Erythroblast (primary cell): ENCODE measurements at places on chromosomes 3 and 15.

- DNase-seq = peak; percentile 6
Measured at GRCh38 chr3:53944028-53944427, 52.4 kb upstream of the SELENOK start.

DNA sequence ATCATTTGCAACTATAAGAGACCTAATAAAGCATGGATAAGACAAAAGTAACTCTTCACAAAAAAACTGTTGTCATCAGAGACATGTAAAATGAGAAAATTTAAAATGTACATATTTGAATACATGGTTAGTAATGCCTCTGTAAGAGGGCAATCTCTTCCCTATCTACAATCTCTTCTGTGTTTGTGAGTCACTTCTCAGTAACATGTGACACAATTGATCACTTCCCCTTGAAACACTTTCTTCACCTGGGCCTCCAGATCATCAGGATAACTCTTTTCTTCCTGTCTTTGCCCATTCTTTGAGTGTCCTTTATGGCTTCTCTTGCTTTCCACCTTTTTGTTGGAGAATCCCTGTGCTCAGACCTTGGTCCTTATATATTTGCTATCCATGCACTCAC lies 50.4 kb downstream of the TFDP2 start:
- peak; percentile 18 for DNase-seq

GRCh38 chr15:66708389-66708788 lies 6.4 kb downstream of the SMAD6 start:
- no peak for DNase-seq

- DNase-seq = no peak
Measured at GRCh38 chr3:151303751-151304150, 12.9 kb downstream of the GPR87 start.
